Effector memory CD4-positive, alpha-beta T cell (primary cell): ENCODE measurements at places on chromosomes 2 and 18.

GRCh38 chr2:234025891-234026401 is 24.6 kb upstream of the SPP2 start:
- no peaks in the 10 kb centered on the region for H3K36me3 ChIP-seq
- no peaks in the 10 kb centered on the region for H3K27me3 ChIP-seq
- H3K4me1 ChIP-seq: peaks cover 28% of the 10 kb centered on the region
- DNase-seq: no peak

DNA sequence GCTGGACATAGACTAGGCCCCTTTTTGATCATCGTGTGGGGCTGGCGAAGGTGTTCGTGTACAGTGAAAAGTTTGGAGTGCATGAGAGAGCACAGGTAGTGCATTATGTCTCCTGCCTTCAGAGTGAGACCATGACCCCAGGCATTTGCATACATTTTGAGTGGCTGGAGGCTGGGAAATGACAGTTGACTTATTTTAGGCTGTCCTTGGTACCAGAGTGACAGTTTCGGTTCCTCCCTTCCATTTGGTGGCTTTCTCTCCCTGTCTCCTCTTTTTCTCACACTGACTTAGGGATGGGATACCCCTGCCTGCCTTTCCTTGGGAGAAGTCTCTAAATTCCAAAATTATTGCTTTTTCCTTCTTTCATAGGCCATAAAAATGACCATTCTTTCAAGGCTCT is 20.1 kb downstream of the SERPINB12 start:
- DNase-seq: no peak
- no peaks in the 10 kb centered on the region for H3K36me3 ChIP-seq
- H3K4me1 ChIP-seq: no peaks in the 10 kb centered on the region
- no peak overlapping the region for H3K4me3 ChIP-seq
- H3K27ac ChIP-seq: no peak overlapping the region

GRCh38 chr2:230410861-230411569 is 5.0 kb upstream of the SP100 start:
- H3K4me3 ChIP-seq: peak overlapping the region; percentile 97
- H3K27ac ChIP-seq: peak overlapping the region; percentile 89
- no peaks in the 10 kb centered on the region for H3K36me3 ChIP-seq
- no peak for DNase-seq

GRCh38 chr18:6730416-6731221 is 1.1 kb downstream of the ARHGAP28 start:
- no peaks in the 10 kb centered on the region for H3K27me3 ChIP-seq
- DNase-seq: no peak
- no peak overlapping the region for H3K27ac ChIP-seq
- H3K4me1 ChIP-seq: no peaks in the 10 kb centered on the region
- H3K4me3 ChIP-seq: no peak overlapping the region

GRCh38 chr2:156423674-156424282 is 12.4 kb upstream of the GPD2 start:
- H3K27me3 ChIP-seq: no peaks in the 10 kb centered on the region
- H3K27ac ChIP-seq: no peak overlapping the region
- H3K4me3 ChIP-seq: no peak overlapping the region
- no peaks in the 10 kb centered on the region for H3K36me3 ChIP-seq
- no peaks in the 10 kb centered on the region for H3K4me1 ChIP-seq

- no peak overlapping the region for H3K27ac ChIP-seq
- H3K4me1 ChIP-seq: no peaks in the 10 kb centered on the region
- DNase-seq: no peak
- no peaks in the 10 kb centered on the region for H3K36me3 ChIP-seq
- H3K27me3 ChIP-seq: no peaks in the 10 kb centered on the region
Observed at GRCh38 chr2:207835805-207836204, 66.1 kb upstream of the FZD5 start.

- H3K36me3 ChIP-seq: peaks cover 9% of the 10 kb centered on the region
- no peaks in the 10 kb centered on the region for H3K27me3 ChIP-seq
- no peak overlapping the region for H3K4me3 ChIP-seq
- H3K27ac ChIP-seq: no peak overlapping the region
- H3K4me1 ChIP-seq: peaks cover 14% of the 10 kb centered on the region
Observed at GRCh38 chr2:233387667-233388528, 33.6 kb downstream of the DGKD start.

DNA sequence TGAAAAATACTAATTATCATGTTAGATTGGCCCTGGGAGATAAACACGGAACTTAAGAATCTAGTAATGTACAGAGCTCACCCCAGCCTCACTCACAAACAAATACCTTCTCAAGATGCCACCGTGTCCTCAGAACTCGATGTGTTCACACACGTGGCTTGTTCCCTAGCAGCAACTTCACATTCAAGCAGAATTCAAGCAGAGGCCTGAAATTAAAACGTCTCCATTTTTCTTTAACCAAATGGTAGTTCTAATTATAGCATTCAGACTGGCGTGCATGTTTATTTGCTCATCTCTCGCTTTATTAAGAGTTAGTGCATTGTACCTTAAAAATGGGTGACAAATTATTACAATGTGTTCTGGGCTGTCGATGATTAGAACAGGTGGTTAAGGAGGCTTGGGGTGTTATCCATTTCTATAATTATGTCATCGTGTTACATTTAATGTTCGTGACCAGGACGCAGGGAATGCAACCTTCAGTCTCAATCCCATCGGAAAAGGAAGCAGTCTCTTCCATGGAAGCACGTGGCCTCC is 57.3 kb upstream of the SLC66A3 start:
- no peak overlapping the region for H3K4me3 ChIP-seq
- no peak overlapping the region for H3K27ac ChIP-seq
- DNase-seq: no peak
- no peaks in the 10 kb centered on the region for H3K36me3 ChIP-seq

DNA sequence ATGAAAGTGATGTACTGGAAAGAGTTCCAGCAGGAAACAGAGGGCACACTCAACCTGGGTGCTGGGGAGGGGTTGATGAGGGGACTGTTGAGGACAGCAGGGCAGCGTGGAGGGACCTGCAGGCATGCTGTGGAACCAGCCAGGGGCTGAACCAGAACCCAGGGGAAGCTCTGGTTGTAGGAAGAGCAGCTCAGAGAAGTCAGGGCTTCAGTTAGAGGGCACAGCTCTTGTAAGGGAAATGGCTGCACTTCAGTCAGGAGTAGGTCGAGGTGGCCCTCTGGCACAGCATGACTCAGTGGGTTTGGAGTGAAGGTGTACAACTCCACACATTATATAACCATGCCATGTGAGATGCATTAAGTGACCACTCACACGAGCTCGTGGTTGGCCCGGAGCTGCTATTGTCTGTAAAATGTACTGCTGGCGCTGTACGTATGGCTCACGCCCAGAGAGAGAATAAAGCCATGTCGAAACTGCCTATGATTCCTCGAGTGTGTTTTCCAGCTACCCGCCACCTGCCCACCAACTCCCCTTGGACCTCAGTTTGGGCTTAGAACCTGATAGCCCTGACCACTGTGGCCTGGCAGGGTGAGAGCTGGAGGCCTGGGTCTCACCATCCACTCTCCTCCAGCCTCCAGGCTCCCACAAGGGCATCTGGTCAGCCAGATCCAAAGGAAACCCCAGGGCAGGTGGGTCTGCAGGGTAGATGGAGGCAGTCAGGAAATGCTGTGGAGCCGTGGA is 136.5 kb upstream of the HS6ST1 start:
- H3K36me3 ChIP-seq: no peaks in the 10 kb centered on the region
- no peak overlapping the region for H3K27ac ChIP-seq
- H3K27me3 ChIP-seq: peaks cover 4% of the 10 kb centered on the region
- no peak for DNase-seq
- no peaks in the 10 kb centered on the region for H3K4me1 ChIP-seq
- no peak overlapping the region for H3K4me3 ChIP-seq

DNA sequence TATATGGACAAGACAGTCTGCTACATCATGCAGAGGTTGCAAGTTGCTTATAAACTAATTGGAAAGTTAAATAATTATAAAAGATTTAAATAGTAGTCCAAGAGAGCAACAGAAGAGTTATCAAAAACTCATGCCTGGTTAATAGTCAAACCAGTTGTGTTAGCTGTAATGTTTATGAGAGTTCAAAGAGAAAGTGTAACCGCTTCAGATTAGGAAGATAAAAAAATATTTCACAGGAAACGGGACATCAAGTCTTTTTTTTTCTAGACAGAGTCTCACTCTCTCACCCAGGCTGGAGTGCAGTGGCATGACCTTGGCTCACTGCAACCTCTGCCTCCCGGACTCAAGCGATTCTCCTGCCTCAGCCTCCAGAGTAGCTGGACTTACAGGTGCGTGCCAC is 34.6 kb upstream of the RNF125 start:
- no peaks in the 10 kb centered on the region for H3K27me3 ChIP-seq
- no peaks in the 10 kb centered on the region for H3K36me3 ChIP-seq
- H3K27ac ChIP-seq: no peak overlapping the region
- H3K4me1 ChIP-seq: peaks cover 3% of the 10 kb centered on the region
- no peak for DNase-seq
- no peak overlapping the region for H3K4me3 ChIP-seq

GRCh38 chr2:98876741-98877140 is 59.3 kb downstream of the CRACDL start:
- no peak overlapping the region for H3K4me3 ChIP-seq
- no peaks in the 10 kb centered on the region for H3K36me3 ChIP-seq
- H3K27me3 ChIP-seq: no peaks in the 10 kb centered on the region
- DNase-seq: no peak

DNA sequence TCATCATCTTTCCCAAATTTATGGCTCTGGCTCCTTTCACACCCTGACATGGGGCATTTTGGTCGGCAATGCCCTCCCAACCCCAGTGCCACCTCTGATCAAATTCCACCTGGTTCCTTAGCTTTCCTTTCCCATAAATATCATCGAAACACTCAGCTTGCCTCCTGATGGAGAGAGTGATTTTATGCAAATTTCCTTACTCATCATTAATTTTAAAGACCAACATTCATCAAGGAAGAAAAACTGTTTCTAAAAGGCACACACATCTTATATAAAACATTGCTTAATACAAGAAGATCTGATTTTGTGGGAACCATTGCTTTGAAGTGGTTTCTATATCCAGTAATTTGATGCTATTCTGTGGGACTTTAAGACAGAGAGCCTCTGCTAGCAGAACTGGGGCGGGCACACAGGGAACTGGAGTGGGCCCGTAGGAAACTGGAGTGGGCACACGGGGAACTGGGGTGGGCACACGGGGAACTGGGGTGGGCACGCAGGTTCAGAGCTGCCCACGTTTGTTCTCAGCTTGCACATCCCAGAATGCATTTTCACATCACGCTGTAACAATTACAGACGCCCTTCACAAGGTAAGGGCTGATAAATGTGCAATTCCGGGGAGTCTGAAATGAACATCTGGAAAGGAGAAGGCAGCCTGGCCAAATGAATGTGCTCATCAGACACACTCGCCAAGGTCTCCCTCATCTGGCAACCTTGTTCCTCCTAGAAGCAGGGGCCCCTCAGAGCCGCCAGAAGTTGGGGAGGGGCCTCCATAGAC is 174.2 kb downstream of the RTP5 start:
- H3K4me1 ChIP-seq: no peaks in the 10 kb centered on the region
- H3K27ac ChIP-seq: no peak overlapping the region
- H3K4me3 ChIP-seq: no peak overlapping the region
- H3K27me3 ChIP-seq: no peaks in the 10 kb centered on the region
- DNase-seq: no peak
- H3K36me3 ChIP-seq: no peaks in the 10 kb centered on the region

DNA sequence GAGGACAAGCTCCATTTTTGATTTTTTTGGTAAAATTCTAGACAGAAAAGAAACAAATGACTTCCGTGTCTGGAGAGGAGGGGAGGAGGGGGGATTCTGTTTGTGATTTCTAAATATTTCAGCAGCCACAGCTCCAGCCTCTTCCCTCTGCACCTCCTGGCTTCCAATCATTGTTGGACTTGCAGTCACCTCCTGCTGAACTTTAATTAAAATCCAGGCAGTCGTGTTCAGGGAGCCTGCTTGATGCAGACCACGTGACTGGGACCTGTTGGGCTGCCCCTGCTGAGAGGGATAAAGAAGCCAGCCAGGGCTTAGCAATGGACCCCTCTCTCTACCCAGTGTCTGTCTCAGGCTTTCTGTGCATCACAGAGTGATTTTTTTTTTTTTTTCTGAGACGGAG is 115.1 kb downstream of the SH3BP4 start:
- no peaks in the 10 kb centered on the region for H3K36me3 ChIP-seq
- H3K27ac ChIP-seq: no peak overlapping the region
- H3K4me1 ChIP-seq: no peaks in the 10 kb centered on the region

DNA sequence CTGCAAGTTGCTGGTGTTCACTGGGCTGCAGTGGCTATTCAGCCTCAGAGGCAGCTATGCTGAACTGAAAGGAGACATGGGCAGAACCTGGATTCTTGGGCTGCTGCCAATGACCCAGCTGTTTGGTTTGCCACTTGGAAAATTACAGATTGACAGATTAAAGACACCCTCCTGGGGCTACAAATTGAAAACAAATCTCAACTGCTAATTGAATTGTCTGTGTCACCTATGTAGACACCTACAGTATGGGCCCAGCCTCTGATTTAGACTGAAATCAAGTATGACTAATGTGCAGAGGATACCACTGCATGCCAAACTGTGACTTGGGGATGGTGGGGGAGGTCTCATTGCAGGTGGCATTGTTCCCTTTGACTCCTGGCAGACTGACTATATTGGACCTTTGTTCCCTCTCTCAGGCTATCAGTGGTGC is 42.8 kb downstream of the ITSN2 start:
- no peak overlapping the region for H3K27ac ChIP-seq
- no peak overlapping the region for H3K4me3 ChIP-seq
- no peak for DNase-seq
- peaks cover 2% of the 10 kb centered on the region for H3K4me1 ChIP-seq
- H3K36me3 ChIP-seq: peaks cover 4% of the 10 kb centered on the region

DNA sequence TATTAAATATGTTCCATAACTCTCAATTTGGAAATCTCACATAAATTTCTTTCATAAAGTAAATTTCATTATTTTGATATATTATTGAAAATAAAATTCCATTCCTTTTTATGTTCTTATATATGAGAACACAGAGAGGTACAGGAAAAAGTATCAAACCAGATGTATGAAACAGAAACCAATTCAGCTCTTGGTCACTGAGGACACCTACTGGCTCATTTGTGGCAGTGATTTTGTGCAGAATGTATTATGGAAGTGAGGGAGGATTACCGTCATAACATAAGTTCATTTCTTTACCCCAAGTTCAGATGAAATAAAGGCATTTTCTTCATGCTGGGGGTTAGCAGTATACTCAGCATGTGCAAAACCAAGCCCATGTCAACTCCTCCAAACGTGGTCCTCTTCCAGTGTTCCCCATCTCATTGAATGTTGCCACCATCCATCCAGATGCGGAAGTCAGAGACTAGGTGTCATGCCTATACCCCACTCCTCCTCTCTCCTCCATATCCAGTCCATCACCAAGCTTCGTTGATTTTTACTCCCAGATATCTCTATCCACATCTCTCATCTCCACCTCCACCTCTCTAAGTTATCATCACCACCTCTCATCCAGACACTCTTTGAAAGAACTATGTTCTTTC is 41.7 kb upstream of the MALL start:
- H3K4me1 ChIP-seq: no peaks in the 10 kb centered on the region
- H3K4me3 ChIP-seq: no peak overlapping the region
- no peak for DNase-seq
- H3K36me3 ChIP-seq: no peaks in the 10 kb centered on the region
